ENCODE measurements at places on chromosomes 12 and 14.

DNA sequence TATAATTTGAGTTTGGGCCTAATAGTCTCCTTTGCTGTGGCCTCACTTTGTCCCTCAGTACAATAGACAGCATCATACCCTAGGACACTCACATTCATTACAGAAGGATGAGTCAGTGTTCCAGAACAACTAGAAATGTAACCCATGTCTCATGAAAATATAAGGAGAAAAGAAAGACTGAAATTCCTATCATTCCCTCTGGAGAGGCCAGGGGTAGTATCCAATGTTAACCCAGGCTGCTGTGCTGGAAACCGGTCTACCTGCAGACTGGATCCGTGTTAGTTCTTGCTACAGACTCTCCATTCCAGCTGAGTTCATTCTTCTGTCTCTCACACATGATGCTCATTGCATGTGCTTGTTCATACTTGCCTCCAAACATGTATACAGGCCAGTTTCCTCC lies 75.8 kb upstream of the HOXC13 start:
- DNase-seq: no peak

GRCh38 chr14:23079716-23080115 lies 15.2 kb downstream of the ACIN1 start:
- DNase-seq: no peak

GRCh38 chr14:65411656-65412031 lies 886 bp upstream of the FUT8 start:
- peak; percentile 80 for DNase-seq

DNA sequence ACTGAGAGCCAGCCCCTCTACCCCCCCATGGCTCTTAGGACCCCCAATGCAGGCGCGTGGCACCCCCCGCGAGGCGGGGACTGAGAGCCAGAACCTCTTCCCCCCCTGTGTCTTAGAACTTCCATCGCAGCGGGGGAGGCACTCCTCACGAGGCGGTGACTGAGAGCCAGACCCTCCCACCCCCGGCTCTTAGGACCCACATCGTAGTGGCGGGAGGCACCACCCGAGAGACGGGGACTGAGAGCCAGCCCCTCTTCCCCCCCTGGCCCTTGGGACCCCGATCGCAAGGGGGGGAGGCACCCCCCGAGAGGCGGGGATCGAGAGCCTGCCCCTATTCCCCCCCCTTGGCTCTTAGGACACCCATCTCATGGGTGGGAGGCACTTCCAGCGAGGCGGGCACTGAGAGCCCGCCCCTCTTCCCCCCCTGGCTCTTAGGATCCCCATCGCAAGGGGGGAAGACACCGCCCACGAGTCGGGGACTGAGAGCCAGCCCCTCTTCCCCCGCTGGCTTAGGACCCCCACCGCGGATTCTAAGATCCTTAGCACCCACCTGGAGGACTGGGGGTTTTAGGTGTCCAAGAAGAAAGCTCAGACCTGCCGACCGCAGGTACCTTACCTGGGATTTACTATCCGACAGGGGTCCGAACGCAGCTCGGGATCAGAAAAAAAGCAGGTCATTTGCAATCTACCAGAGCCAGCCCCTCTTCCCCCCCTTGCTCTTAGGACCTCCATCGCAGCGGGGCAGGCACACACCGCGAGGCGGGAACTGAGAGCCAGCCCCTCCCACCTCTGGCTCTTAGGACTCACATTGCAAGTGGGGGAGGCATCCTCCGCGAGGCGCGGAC lies 44.9 kb downstream of the DDX11 start:
- DNase-seq: peak; percentile 2

GRCh38 chr14:105169776-105170655 lies 1.4 kb upstream of the JAG2 start:
- no peak for DNase-seq

- DNase-seq: no peak
Measured at GRCh38 chr14:47150267-47150666, 498.7 kb upstream of the RPL10L start.

- no peak for DNase-seq
Measured at GRCh38 chr12:42873401-42873800, 283.9 kb upstream of the PRICKLE1 start.

- no peak for DNase-seq
Measured at GRCh38 chr12:104909761-104910160, 48.3 kb downstream of the SLC41A2 start.

DNA sequence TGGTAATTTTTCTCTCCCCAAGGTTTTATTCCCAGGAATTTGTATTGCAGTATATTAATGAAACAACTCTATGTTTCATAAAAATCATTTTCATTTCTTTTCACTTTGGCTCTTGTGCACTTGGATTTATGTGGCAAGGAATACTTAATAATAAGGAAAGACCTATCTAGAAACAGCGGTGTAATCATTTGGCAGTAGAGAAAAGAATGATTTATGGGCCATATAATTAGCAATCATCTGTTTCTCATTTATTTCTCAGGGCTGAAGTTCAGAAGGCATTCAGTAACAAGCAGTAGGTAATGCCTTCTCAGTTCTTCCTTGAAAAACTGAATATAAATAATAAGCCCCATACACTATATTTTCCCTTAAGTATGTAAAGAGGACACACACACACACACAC lies 172.6 kb downstream of the ANO4 start:
- no peak for DNase-seq

- no peak for DNase-seq
Measured at GRCh38 chr12:82866227-82866775, 179.6 kb downstream of the TMTC2 start.

DNA sequence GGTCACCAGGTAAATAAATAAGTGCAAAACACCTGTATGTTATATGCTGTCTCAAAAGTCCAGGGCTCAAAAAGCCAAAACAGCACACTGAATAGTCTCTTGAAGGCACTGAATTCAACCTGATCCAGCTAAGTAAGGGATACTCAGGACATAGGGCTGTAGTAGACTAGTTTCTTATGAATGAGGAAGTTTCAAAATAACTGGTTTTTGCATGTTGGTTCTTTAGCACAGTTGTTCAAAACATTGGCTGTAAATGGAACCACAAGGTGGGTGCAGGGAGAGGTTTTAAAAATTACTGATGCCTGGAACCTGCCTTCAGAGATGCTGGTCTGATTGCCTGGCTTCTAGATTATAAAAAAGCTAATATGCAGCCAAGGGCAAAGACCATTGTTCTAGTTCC lies 34.1 kb downstream of the NDUFA12 start:
- DNase-seq: no peak

- DNase-seq: no peak
Measured at GRCh38 chr12:124792961-124793441, 70.7 kb downstream of the SCARB1 start.

- DNase-seq: no peak
Measured at GRCh38 chr14:67710209-67710608, 8.5 kb downstream of the RDH12 start.

DNA sequence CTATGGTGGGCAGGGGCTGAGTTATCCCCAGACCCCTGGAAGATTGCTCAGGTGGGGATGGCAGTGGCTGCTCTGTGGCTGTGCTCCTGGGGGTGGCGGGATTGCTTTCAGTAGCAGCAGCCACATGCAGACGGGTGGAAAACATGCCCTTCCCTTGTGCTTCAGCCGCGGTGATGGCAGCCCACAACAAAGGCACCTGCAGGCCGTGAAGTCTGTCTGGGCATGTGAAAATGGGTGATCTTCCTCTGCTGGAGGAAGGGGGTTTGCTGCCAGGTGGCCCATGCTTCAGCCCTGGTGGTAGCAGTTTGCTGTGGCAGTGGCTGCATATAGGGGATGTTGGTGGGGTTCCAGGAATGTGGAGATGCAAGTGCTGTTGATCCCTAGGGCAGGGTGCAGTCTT lies 326.2 kb upstream of the RGS6 start:
- DNase-seq: no peak

- no peak for DNase-seq
Measured at GRCh38 chr12:81332054-81332453, 254.2 kb downstream of the ACSS3 start.

- no peak for DNase-seq
Measured at GRCh38 chr12:124737040-124737419, 126.6 kb downstream of the SCARB1 start.

- no peak for DNase-seq
Measured at GRCh38 chr12:54988402-54989054, 4.0 kb upstream of the TESPA1 start.

- no peak for DNase-seq
Measured at GRCh38 chr14:86055512-86056075, 525.6 kb downstream of the FLRT2 start.

DNA sequence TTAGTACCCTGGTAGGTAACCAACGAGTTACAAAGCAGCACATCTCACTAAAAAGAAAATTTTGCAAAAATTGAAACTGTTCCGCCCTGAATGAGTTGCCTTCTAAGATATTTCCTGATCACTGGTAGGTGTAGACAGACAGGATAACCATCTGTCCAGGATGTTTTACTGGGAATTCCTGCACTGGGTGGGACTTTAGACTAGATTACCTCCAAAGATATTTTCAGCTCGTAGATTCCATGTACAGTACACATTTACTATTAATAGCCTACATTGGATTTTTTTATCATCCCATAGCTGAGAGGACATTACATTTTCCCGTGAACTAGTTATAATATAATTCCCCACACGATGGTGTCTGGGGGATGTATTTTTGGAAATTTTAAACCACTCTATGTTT lies 139.6 kb downstream of the DYRK2 start:
- no peak for DNase-seq

DNA sequence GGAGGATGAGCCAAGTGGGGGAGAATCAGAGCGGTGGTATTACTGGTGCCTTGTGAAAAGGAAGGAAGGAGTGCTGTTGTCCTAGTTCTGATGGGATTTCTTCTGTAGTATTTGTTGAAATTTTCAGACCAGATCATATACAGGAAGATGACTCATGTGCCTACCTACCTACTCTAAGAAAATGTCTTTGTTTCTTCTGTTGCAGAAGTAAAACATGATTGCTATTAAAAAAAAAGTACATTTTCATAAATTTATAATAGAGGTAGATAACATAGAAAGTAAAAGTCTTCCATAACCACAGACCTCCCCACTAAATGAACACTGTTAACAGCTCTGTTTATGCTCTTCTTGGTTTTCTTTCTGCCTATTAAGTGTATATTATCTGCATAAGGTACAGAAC lies 26.9 kb downstream of the SAMD4A start:
- DNase-seq: no peak

DNA sequence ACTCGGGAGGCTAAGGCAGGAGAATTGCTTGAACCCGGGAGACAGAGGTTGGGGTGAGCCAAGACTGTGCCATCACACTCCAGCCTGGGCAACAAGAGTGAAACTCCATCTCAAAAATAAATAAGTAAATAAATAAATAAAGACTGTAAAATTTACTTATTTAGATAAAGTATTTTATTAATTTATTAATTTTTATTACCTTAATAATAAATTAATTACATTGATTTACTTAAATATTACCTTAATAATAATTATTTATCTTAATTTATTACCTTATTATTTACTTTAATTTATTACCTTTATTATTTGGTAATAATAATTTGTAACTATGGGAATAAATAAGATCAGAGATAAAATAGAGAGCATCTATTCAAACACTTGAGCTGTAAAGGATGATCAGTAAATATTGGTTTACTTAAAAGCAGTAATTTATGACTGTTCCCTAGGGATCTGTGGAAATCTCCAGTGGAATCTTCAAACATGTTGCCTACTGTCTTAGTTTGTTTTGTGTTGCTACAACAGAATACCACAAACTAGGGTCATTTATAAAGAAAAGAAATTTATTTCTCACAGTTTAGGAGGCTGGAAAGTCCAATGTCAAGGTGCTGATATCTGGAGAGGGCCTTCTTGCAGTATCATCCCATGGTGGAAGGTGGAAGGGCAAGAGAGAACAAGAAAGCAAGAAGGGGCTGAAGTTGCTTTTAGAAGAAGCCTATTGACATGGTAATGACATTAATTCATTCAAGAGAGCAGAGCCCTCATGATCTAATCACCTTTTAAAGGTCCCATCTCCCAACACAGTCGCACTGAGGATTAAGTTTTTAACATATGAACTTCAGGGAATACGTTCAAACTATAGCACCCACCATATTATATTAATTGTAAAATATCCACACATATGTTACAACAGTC lies 37.1 kb downstream of the SOCS2 start:
- no peak for DNase-seq

All from CD4-positive, alpha-beta T cell treated with Interleukin-21 for 1 hour (primary cell).